ENCODE measurements at places on chromosomes 2 and 18. TPM values are rescaled to one million over a fixed set of nuclear protein-coding genes. Genes with fewer than 3 reads are reported as not detected.

DNA sequence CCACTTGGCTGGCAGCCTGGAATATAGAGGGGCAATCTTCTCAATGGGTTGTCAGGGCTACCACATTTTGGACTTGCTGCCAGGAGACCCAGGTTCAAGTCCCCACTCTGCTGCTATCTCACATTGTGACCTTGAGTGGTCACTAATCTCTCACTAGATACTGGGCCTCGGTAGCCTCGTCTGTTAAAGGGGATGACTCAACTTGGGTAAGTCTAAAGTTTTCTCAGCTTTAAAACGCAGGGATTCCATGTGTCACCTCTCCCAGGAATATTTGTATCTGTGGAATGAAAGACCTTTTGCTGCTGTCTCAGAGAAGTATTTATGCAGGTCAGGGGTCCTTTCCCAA is 86.3 kb downstream of the SEMA4F start:
- DNase-seq, result no peak

Gene BUB1
- 1.4 TPM for total RNA-seq

Gene CCDC142
- 3.8 TPM for total RNA-seq

Gene ALLC
- total RNA-seq, result not detected

Data from right atrium auricular region (tissue), 2 donors.